ENCODE measurements at places on chromosomes 5 and 9. TPM values are rescaled to one million over a fixed set of nuclear protein-coding genes. Genes with fewer than 3 reads are reported as not detected.

The EFCAB9 gene
- not detected for total RNA-seq

The GPR150 gene
- total RNA-seq: under 0.01 TPM

The SLC25A2 gene
- total RNA-seq: not detected

The LMBRD2 gene
- total RNA-seq: 3.3 TPM

The DDX4 gene
- total RNA-seq: not detected
